T-helper 17 cell (primary cell): ENCODE measurements at places on chromosomes 16 and 17.
A peak's percentile ranks its signal among the peaks of the same experiment; 100 is the strongest.

GRCh38 chr17:27793168-27793905 lies 7.0 kb downstream of the NOS2 start:
- no peak for DNase-seq

- no peak for DNase-seq
Observed at GRCh38 chr17:32265192-32265923, at the start of gene RHBDL3. RHBDL3 (plus strand) TSS chr17:32265832; CDS start chr17:32266190, 358 bp downstream.

DNA sequence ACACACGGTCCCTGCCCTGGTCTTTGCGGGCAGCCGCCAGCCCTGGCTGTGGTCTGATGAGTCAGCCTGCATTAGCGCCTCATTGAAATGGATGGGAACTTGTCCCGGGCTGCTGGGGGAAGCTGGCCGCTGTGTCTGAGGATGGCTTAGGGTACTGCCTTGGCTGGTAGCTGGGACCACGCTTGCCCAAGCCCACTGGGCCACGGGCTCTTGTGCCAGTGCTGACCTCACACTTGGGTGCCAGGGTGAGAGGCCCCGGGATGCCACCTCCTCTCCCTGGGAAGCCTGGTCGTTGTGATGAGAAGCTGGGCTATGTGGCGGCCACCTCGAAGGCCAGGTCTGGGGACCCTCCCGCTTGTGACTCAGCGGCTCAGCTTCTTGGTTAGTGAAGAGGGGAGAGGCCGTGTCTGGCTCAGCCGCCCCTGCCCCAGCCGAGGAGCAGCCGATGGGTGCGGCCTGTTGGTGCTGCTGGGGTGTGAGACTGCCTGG lies 10.7 kb downstream of the CACNA1H start:
- no peak for DNase-seq

DNA sequence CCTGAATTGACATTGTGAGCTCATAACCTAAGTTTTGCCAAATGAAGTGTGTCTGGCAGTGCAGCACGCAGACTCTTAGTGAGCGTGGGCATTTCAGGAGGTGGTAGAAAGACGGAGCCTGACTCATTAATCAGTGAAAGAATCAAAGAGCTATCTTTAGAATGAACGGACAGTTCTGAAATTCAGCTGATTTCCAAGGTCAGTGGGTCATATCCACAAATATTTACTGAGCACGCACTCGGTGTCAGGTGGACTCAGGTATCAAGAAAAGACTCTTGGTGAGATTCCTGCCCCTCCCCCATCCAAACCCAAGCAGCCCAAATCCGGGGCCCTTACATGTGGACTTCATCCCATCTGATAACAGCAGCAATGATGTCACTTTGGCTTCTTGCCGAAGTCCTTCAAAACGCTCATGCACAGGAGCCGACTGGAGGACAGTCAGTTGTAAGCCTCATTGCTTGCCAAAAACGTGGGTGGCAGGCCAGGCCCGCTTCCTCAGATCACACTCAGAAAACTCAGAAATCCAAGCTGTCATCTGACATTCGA lies 185.8 kb downstream of the HS3ST3A1 start:
- no peak for DNase-seq

- peak; percentile 39 for DNase-seq
Observed at GRCh38 chr16:82263521-82264143, 93.6 kb upstream of the MPHOSPH6 start.

DNA sequence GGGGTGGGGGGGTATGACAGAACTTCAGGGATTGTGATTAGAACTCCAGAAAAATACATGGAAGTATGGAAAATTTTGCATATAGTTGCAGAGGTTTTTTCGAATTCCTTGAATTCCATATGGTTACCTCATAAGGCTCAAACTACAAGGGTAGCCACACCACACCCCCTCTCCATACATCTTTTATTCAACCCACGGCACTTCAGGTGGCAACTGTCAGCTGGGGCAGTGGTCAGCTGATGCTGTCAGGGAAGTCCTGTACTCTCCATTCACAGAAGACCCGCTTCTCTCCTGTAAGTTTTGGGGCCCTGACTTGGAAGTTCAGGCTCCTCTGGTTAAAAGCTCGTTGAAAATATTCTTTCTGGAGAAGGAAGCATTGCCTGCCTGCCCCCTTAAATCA lies 57.5 kb upstream of the CLEC19A start:
- no peak for DNase-seq

DNA sequence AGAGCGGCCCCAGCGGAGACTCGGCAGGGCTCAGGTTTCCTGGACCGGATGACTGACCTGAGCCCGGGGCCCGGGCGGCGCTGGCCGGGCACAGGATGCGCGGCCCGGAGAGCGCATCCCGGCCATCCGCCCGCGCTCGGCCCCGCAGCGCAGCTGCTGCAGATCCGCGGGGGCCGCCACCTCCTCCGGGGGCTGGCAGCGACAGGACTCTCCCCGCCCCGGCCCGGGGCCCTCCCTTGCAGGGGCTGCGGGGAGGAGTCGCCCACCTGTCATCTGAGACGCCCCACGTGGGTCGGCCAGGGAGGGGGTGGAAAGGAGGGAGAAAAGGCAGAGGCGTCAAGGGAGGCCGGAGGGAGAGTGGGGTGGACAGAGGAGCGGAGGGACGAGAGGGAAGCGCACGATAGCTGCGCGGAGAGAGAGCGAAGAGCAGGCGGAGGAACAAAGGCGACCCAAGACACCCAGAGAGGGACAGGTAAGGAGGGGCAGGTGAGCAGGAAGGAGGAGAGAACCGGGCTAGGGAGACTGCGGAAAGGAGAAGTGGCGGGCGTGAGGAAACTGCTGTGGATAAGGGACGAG lies 471 bp upstream of the PRKAR1A start:
- DNase-seq, result peak; percentile 63

GRCh38 chr16:63943566-63943965 lies 1178.3 kb downstream of the CDH11 start:
- DNase-seq, result no peak

DNA sequence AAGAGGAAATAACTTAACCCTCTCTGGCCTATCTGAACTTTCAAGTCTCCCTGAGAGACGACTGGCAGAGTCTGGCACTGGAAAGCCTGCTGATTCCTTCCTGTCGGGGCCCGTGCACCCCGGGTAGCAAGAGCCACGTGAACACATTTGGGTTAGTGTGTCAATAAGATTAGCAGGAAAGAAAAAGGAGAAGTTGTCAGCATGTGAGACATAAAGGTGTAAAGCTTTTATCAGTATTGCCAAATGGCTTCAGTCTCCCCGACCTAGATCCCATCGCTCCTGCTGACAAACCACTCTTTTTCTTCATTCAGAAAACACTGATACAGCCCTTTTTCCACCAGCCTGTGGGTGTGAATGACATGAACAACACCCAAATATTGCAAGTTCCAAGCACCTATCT lies 74.4 kb downstream of the CCT6B start:
- DNase-seq, result no peak

DNA sequence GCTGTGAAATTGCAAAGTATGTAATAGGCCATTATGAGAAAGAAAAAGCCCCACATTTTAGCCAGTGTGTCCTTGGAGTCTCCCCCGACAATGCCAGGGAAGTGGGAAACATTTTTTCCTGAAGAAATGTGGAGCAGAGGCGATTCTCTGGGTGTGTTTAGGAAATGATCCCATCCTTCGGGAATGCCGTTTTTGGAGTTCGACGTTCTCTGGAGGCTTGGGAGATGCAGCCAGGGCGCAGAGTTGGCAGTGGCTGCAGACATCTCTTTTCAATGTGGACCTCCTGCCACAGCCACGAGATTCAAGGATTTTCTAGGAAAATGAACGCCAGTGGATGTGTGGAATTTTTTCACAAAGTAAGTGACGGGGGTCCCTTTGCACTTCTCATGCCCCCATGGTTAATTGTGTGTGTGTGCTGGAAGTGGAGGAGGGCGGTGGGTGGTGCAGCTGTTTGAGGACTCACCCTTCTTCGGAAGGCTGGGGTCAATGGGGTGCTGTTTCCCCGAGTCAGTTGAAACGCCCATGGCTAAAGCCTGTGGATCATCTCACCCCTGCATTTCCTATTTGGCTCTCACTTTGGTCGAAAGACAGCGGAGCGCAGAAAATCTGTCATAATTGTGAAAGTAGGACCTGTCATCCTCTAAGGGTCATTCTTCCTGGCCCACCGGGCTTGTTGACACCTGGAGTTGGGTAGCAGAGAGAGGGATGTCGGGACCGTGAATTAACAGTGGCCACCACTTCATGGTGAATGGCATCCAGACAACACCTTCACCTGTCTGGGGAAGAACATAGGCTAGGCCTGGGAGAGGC lies 73.2 kb downstream of the CMIP start:
- DNase-seq, result no peak

DNA sequence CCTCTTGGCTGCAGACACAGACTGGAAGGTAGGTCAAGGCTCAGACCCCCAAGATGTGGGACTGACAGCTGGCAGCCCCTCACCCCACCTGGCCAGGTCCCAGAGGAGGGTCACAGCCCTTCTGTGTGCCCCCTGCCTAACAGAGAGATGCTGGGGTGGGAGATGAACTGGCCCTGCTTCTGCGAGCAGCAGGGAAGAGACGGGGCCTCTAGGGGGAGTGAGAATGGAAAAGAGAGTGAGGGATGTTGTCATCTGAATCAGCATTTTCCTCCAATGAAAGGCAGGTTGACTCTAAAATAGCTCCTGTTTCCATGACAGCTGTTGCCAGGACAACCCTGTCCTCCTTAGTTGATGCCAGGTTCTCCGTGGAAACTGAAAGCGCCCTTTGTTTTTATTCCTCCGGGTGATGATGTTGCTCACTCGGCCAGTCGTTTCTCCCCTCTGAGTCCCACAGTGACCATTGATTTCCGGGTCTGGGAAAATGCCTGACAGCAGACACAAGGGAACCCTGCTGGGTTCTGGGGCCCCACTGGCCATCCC lies 4.9 kb upstream of the NDRG4 start:
- peak; percentile 40 for DNase-seq

DNA sequence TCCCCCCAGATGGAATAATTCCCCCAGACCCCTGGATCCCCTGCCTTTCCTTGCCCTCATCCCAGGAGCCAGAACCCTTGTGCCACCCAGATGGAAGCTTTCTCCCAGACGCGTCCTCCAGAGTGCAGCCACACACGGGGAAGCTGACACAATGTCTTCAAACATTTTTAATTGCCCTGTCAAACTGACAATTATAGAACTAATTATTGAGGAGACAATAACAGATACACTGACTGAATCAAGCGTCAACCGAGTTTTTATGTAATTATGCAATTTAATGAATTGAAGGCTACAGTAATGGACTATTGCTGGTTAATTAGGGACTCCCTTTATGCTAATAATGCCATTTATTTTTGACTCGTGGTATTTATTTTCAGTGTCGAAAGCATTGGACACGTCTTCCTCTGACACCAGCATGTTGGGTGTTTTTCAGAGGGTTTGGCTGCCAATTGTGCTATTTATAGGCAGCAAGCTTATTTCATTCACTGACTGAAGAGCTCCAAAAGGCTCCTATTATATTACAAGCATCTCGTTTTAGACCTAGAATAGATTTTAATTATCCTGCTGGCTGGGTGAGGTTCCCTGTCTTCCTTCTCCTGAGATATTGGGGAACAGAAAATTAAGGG lies 298.2 kb upstream of the C16orf82 start:
- no peak for DNase-seq

GRCh38 chr17:42798011-42798382 lies 507 bp downstream of the COA3 start:
- DNase-seq, result no peak

DNA sequence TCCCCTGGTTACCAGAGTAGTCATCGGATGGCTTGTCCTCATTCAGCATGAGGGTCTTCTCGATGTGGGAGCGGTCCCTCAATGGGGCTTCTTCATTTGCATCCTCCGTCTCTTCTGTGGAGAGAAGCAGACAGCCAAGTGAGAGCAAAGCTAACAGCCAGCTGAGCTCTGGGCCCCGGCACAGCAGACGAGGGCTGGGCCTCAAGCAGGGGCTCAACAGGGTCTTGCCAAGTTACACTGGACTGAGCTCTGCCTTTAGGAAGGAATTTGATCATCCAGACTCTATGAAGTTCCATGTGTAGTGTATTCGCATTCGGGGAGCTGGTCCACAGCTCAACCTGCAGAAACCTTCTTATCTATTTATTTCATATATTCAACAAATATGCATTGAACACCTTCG lies 37.4 kb downstream of the SRL start:
- no peak for DNase-seq

GRCh38 chr16:12290165-12290564 lies 313.6 kb downstream of the SNX29 start:
- DNase-seq, result no peak

DNA sequence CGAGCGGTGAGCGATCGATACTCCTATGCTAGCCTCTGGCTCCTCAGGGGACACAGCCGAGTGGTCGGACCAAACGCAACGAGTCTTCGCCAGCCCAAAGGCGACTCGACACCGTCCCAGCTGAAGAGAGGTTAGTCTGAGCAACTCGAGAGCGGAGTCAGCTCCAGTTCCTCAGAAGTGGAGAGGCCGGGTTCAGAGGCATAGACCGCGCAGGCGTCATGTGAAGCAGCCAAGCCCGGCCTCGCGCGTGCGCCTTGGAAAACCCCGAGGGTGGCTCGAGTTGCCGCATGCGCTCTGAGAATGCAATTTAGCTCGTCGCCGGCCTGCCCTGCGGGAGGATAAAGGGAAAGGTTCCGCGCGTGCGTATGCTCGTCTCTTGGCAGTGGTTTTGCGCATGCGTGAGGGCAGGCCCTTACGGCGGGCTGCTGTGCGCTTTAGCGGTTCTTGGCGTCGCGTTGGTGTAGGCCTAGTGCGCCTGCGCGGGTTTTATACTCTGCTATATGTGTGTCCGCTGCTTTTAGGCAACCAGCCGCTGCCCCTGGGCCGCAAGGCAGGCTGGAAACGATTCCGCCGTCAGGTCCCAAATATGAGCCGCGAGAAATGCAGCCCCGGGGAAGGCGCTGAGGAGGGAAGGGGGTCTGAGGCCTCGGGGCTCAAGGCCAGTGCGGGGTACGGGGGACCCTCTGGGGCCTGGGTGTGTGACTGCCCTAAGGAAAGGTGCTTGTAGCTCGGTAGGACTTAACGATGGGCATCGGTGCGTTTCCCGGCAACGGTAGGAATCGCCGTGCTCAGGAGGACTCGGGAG lies at the start of gene KDM8:
TSS of gene KDM8 (plus strand) at position 20 of the 805 bp plus-strand sequence. CDS start 6,598 bp downstream, outside the sequence.
- peak; percentile 99 for DNase-seq

DNA sequence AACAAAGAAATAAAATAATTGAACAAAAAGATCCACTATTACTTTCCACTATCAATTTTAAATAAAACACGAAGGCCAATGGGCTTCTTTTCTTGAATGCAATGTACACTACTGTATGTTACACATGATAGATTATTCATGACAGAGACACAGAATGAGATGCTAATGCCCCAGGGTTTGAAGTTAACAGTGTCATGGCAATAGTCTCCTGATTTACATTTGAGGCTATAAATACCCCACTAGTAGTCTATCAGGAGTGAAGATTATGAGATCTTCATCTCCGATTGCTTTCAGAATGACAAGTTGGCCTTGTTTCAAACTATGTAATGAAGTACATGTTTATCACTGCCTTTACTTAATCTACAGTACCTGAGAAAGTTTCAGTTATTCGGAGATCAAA lies 84.4 kb downstream of the RPGRIP1L start:
- DNase-seq, result no peak

DNA sequence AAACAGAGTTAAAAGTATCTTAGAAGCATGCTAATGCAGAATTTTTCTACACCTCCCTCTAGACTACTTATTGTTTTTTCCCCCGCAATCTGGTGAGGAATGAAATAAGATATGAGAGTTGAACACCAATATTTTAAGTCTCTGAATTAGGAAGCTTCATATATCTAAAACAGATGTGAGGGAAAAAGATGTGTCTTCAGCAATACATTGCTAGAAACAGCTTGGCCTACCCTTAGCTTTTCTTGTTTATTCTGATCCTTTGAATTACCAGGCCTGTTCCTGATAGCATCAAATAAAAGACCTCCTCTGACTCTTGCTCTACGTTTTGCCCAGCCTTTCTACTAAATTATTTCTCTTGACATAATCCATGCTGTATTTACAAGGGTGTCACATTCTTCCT lies 221.8 kb downstream of the CDH11 start:
- DNase-seq, result no peak
